Jurkat, Clone E6-1 (cell line): ENCODE measurements at places on chromosomes 13 and 19.

- DNase-seq = peak; percentile 88
Measured at GRCh38 chr13:74026753-74027152, 107.5 kb downstream of the KLF12 start.

DNA sequence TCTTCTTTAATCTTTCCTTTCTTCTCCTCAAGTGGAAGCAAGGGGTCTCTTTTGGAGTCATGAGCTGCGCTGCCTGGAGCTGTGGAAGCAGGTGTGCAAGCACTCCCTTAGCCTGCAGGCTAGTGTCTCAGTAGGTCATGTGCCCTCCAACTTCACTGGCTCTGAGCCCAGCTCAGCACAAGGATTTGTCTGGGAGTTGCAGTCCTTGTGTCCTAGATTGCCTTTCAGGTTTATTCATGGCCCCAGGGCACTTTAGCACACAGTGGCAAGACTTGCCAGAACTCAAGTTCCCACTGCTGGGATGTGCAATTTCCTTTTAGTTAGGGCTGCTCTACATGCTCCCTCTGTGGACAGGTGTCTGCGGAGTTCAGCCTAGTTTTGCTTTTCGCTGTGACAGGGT is 211.7 kb downstream of the LIG4 start:
- DNase-seq = no peak

DNA sequence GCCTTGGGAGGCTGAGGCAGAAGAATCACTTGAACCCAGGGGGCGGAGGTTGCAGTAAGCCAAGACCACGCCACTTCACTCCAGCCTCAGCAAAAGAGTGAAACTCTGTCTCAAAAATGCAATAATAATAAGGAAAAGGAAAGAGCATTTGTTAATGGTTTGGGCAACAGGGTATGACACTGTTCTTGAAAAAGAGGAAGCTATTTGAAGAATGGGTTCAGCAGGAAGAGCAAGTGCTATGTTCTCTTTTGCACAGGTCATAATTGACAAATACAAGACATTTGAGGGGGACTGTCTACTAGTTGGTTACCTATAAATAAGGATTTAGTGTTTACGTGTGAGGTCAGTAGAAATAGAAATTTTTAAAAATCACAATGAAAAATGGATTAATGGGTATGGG is 218.3 kb downstream of the DCT start:
- DNase-seq = no peak

- no peak for DNase-seq
Measured at GRCh38 chr13:34698945-34699344, 243.1 kb upstream of the NBEA start.

DNA sequence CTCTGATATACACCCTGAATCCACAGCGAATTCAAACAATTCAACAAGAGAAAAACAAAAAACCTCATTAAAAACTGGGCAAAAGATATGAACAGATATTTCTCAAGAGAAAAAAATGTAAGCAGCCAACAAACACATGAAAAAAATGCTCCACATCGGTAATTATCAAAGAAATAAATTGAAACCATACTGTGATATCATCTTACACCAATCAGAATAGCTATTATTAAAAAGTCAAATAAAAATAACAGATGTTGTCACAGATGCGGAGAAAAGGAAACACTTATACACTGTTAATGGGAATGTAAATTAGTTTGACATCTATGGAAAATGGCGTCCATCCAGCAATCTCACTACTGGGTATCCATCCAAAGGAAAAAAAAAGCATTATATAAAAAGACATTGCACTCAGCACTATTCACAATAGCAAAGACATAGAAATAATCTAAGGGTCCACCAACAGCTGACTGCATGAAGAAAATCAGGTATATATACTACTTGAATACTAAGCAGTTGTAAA is 1495.0 kb upstream of the PCDH20 start:
- DNase-seq = no peak
